ENCODE measurements at places on chromosomes 1 and 21. TPM values are rescaled to one million over a fixed set of nuclear protein-coding genes. Genes with fewer than 3 reads are reported as not detected.

CELA2A gene
- total RNA-seq = not detected

C1orf232 gene
- total RNA-seq = not detected

GPR37L1 gene
- 0.05 TPM for total RNA-seq

SLC27A3 gene
- 12.0 TPM for total RNA-seq

LHX8 gene
- not detected for total RNA-seq

OPTC gene
- total RNA-seq = not detected

GREM2 gene
- not detected for total RNA-seq

RNU1-1 gene
- 9,391 TPM for total RNA-seq

CHI3L1 gene
- 0.32 TPM for total RNA-seq

LCE1F gene
- not detected for total RNA-seq

EXTL1 gene
- total RNA-seq = 11.9 TPM

TMEM69 gene
- total RNA-seq = 22.1 TPM

SLC1A7 gene
- 0.08 TPM for total RNA-seq

ANXA9 gene
- not detected for total RNA-seq

IRF6 gene
- total RNA-seq = 31.6 TPM

FCRL5 gene
- total RNA-seq = 0.11 TPM

TRIM45 gene
- total RNA-seq = 16.4 TPM

WNT9A gene
- total RNA-seq = 0.59 TPM

CFAP141 gene
- not detected for total RNA-seq

RIPK4 gene
- 0.08 TPM for total RNA-seq

CELA3B gene
- total RNA-seq = not detected

TNFRSF14 gene
- total RNA-seq = 16.0 TPM

MAN1C1 gene
- total RNA-seq = 17.5 TPM

POU3F1 gene
- 0.16 TPM for total RNA-seq

All from Right ventricle myocardium superior (tissue), 1 donor.